Amygdala (tissue), 56 donors: ENCODE measurements at places on chromosomes 2 and 18.

GRCh38 chr2:133345638-133346037, 222.6 kb downstream of the NCKAP5 start:
- DNase-seq = no peak

DNA sequence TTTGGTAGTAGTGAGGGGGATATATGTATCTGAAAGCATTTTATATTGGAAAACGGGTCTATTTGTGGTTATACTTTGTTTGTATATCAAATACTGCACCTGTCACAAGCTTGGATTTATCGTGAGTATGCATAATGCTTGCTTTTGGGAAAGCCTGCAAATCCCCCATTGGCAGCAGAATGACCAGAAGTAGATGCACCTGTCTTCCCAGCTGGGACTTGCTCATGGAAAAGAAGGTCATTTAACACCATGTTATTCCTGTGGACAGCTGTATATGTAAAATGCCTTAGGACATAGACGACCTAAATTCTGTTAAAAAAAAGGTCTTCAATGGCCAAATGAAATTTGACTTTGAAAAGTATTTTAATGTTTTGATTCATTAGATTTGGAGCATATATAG, 599.4 kb downstream of the XIRP2 start:
- no peak for DNase-seq

- DNase-seq = no peak
Observed at GRCh38 chr2:15042801-15043217, 410.3 kb downstream of the LRATD1 start.

DNA sequence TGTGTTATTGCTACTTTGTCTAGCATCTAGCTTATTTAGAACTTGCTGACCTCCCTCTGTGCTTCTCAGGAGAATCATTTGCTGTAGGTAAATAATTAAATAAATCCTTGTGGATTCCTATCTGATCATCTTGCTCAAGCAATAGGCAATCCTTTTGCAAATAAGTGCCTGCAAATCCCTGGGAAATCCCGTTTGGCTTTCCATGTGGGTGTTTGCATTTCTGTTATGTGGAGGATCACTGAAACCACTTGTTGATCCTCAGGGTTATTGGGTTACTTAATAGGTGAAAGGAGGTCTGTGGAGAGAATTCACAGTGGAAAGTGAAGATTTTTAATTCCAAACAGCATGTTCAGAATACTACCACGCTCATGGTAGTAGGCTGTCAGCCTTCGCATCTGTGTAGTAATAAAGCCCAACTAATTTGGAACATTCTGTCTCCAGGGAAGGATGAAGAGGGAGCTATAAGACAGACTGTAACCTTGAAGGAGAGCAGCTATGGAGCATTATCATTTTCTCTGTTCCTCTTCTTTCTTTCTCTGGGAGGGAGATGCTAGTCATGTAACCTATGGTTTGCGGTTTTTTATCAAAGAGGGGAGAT, 72.5 kb downstream of the GULP1 start:
- no peak for DNase-seq

DNA sequence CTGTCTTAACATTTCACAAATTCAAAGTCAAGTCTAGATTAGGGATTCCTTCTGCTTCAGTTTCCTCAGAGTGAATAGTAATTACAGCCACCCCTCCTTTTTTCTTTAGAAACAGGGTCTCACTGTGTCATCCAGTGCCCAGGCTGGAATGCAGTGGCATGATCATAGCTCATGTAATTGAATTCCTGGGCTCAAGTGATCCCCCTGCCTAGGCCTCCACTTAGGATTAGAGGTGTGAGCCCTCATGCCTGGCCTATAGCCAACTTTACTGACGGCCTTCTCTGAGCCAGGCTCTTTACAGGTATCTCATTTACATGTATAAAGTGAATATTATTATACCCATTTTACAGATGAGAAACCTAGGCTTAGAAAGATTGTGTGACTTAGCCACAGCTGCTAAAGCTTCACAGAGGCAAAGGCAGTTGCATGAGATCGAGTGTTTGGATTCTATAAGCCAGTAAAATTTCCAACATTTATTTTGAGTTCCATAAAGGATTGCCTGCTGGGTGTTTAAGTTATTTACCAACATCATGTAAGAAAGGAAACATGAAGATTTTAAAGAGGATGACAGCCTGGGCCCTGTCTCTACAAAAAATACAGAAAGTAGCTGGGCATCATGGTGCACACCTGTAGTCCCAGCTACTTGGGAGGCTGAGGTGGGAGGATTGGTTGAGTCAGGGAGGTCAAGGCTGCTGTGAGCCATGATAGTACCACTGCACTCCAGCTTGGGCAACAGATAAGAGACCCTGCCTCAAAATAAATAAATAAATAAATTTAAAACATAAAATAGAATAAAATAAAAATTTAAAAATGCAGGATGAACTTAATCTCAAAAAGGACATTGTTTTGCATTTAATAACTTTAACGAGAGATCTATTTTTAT, 1.8 kb downstream of the ENOSF1 start:
- no peak for DNase-seq

DNA sequence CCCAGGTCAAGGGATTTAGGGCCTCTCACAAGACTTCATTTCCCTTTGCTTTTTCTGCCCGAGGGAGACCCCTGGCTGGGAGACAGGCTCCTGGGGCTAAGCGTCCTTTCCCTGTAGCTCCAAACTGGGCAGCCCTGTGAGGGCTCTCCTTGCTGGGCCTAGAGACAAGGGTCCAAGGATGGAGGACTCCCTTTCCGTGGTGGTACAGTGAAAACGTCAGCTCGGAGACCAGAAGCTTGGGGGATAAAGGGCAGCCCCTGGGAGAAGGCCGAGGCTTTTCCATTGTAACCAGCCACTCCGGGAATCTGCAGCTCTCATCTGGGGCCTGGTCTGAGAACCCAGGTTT, 2.3 kb downstream of the SIX2 start:
- no peak for DNase-seq

DNA sequence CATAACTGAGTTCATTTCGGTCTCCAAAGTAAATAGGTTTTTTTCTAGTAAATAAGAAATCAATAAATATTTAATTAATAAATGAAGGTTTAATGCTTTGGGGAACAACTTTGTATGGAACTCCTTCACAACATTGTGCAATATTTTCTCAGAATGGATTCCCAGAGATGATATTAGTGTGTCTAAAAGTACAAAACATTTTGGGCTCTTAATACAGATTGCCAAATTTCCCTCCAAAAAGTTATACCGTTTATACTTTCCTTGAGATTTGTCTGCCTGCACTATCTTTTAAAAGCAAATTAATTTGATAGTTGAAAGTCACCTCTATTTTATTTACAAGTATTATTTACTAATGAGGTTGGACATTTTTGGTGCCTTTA, 151.8 kb downstream of the FAM161A start:
- DNase-seq = no peak
